ENCODE measurements at places on chromosomes 1 and 21.

- no peak for DNase-seq
These were observed 166.6 kb upstream of the COL11A1 start for GRCh38 chr1:103274886-103275285.

GRCh38 chr1:244150665-244151064 lies 99.6 kb downstream of the ZBTB18 start:
- no peak for DNase-seq

- no peak for DNase-seq
These were observed 72.4 kb downstream of the ITPKB start for GRCh38 chr1:226666692-226667091.

DNA sequence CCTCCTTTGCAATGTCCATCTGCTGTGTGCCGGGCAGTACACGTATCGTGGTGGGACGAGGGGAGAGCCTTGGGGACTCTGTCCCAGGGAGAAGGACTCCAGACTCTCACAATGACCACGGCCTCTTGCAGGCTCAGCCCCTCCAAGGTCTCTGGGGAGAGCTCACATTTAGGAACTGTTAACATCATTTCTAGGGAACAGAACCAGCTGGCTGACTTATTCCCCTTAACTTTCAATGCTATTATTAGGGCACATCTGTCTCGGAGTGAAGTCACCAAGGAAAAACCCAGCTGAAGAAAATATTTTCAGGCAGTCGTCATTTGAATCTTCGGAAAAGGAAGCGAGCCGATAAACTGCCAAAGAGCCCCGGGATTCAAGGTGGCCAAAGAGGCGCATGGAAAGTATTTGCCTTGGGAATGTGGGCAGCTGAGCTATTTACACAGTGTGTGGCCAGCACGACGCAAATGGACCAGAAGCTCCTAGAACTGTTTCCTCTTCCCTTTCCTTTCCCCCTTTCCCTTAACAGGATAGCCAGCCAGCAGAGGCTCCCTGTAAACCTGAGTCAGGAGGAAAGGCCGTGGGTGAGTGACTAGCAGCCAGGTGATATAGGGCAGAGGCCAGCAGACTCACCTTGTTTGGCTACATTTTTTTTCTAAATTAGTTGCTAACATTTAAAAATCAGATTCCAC lies 74.5 kb downstream of the ITPKB start:
- DNase-seq, result no peak

DNA sequence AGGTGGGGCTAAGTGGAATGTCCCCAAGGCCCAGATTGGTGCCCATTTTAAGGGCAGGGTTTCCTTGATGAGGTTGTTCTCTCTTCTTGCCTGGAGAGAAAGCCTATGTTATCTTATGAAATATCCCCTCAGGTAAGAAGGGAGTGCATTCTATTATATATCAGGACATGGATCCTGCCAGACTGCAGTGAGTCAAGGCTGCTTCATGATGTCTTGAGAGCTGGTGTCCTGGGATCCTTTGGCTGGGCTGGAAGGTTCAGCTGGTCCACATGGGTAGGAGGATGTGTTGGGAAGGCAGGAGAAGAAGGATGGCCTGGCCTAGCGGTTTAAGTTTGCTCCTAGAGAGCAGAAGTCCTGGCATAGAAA lies 207.6 kb downstream of the ROR1 start:
- no peak for DNase-seq

DNA sequence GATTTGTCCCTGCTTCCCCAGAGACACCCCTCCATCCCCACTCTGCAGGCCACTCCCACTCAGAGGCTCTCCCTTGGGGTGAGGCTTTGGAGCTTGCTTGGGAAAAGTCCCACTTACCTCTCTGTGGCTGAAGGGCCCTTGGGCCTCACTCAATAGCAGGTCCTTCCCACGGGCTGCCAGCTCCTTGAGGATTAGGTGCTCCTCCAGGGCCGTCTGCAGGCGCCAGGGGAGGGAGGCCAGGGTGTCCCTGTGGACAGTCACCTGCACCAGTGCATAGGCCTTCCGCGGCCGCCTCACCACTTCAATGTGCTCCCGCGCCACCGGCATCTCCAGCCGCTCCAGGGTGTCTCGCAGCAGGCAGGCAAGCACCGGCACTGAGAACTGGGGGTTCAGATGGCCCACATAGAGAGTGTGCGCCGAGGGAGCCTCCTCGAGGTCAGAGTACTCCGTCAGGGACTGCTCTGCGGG lies 1.4 kb downstream of the SLFNL1 start:
- no peak for DNase-seq

- DNase-seq, result no peak
These were observed 72.6 kb downstream of the ATP6V1G3 start for GRCh38 chr1:198467907-198468306.
